HFFc6 (cell line): ENCODE measurements at places on chromosomes 1 and 21.

- DNase-seq: no peak
- H3K4me3 ChIP-seq: no peak overlapping the region
- H3K36me3 ChIP-seq: no peaks in the 10 kb centered on the region
- H3K27me3 ChIP-seq: peaks cover 37% of the 10 kb centered on the region
- no peaks in the 10 kb centered on the region for H3K4me1 ChIP-seq
- no peak overlapping the region for H3K27ac ChIP-seq
Observed at GRCh38 chr1:147912553-147912952, 10.0 kb downstream of the GJA8 start.

DNA sequence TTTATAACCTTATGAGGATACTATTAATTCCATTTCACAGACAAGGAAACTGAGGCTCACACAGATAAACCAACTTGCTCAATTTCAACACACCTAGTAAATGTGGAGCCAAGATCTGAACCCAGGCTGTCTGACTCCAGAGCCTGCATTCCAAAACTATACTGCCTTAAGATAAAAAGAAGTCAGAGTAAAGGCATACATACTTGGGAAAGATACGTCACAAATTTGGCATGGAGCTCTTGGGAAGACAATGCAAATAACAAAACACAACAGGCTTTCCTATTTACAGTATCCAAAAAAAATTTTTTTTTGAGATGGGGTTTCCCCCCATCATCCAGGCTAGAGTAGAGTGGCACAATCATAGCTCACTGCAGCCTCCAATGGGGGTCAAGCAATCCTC is 5.9 kb downstream of the AKT3 start:
- H3K36me3 ChIP-seq: peaks cover 12% of the 10 kb centered on the region
- DNase-seq: no peak
- peaks cover 70% of the 10 kb centered on the region for H3K4me1 ChIP-seq
- peaks cover 1% of the 10 kb centered on the region; the same call in 1 of the 2 replicates for H3K27me3 ChIP-seq

DNA sequence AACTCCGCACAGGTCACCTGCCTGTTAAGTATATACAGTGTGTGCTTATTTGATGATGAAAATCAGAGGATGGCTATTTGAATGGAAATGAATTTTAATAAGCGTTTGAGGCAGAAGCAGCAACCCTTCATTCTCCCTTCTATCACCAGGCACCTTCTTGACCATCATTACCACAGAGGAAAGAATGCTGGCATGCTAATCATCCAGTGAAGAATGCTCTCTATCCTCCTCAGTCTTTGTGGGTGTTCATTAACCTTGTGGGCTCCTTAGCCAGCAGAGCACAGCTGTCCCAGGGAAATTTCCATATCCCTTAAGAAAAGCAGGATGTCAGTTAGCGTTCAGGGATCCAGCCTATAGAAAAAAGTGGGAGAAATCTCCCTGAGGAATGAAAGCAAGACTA is 428.0 kb upstream of the CAMK1G start:
- no peak overlapping the region for H3K27ac ChIP-seq
- no peak for DNase-seq
- H3K4me3 ChIP-seq: peak overlapping the region; percentile 55; the same call in 1 of the 2 replicates
- no peaks in the 10 kb centered on the region for H3K36me3 ChIP-seq
- H3K4me1 ChIP-seq: peaks cover 9% of the 10 kb centered on the region; the same call in 1 of the 2 replicates

- no peak overlapping the region for H3K27ac ChIP-seq
- H3K4me3 ChIP-seq: no peak overlapping the region
- peaks cover 8% of the 10 kb centered on the region for H3K27me3 ChIP-seq
- no peaks in the 10 kb centered on the region for H3K4me1 ChIP-seq
Observed at GRCh38 chr1:165445388-165445787, 462 bp upstream of the RXRG start.

- no peak for DNase-seq
- H3K27ac ChIP-seq: no peak overlapping the region
Observed at GRCh38 chr21:35681946-35682345, 378.4 kb downstream of the SETD4 start.

DNA sequence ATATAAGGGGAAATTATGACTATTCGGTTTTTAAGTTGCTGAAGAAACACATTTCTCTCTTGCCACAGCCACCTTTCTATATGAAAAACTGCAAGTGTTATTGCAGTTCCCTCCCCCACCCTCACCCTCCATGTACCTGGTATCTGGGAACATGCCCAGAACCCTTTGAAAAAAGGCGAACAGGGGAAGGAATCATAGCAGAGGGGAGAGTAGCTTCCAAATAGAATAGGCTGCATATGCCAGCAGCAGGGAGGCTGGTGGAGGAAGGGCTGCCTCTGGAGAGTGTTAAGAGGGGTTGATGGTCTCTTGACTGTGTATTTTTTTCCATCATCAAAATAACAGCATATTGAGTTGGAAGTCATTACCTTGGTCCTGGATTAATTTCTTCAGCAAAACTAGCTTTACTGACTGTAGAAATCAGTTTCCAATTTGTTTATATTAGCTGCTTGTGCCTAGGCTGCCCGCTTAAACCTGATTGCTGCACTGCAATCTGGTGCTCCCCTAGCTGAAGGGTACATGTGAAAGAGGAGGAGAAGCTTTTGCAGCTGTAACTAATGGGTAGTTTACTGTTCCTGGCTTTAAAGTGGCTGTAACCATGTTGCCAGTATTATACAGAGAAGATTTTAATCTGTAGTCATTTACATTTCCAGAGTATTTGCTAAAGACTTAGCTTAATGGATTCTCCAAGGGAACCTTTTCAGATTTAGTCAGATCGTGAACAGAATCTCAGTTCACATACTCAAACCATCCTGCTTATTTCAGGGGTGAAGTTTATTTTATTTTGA is 22.7 kb downstream of the AHCYL1 start:
- no peak overlapping the region for H3K4me3 ChIP-seq
- DNase-seq: no peak
- H3K36me3 ChIP-seq: peaks cover 26% of the 10 kb centered on the region
- no peak overlapping the region for H3K27ac ChIP-seq
- H3K4me1 ChIP-seq: peaks cover 61% of the 10 kb centered on the region

- no peak overlapping the region for H3K27ac ChIP-seq
- no peaks in the 10 kb centered on the region for H3K27me3 ChIP-seq
Observed at GRCh38 chr21:23963454-23963853, 1643.8 kb downstream of the MRPL39 start.

DNA sequence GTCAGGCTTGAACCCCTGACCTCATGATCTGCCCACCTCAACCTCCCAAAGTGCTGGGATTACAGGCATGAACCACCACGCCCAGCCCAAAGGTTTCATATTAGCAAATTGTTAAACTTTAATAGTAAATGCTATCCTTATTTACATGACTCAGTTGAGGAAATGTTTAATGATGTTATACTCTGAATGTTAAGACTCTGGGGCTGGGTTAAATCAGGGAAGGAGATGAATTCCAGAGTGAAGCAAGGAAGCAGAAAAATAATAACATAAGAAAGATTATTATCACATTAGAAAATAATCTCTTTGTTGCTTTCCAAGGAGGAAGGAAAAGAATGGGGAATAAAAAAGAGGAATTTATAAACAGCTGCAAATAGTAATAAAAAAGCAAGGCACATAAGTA is 105.3 kb downstream of the PTGS2 start:
- peaks cover 10% of the 10 kb centered on the region for H3K36me3 ChIP-seq
- no peaks in the 10 kb centered on the region for H3K27me3 ChIP-seq
- H3K4me1 ChIP-seq: peaks cover 49% of the 10 kb centered on the region
- DNase-seq: no peak
- H3K4me3 ChIP-seq: no peak overlapping the region
- peak overlapping the region; percentile 77 for H3K27ac ChIP-seq

DNA sequence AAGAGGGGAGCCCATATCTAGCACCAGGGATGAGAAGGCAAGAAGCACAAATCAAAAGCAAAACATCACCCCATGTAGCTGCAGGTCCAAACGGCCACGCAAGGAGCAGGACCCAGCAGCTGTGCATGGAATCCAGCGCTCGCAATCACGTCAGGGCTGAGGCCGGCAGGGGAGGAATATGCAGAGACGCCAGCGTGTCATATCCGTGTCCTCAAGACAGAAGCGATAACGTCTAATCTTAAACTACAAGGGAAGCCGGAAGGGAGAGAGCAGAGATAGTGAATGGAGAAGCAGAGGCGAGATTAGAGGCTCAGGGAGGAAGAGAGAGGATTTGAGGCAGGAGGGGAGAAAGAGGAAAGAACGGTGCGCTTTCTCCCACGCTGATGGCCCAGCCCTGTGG is 39.1 kb downstream of the FBXO2 start:
- no peak for DNase-seq
- no peaks in the 10 kb centered on the region for H3K36me3 ChIP-seq
- H3K4me1 ChIP-seq: no peaks in the 10 kb centered on the region
- no peak overlapping the region for H3K27ac ChIP-seq
- peaks cover 35% of the 10 kb centered on the region for H3K27me3 ChIP-seq
- no peak overlapping the region for H3K4me3 ChIP-seq

- no peak for DNase-seq
- no peak overlapping the region for H3K27ac ChIP-seq
- H3K4me1 ChIP-seq: no peaks in the 10 kb centered on the region
- H3K36me3 ChIP-seq: no peaks in the 10 kb centered on the region
- no peak overlapping the region for H3K4me3 ChIP-seq
Observed at GRCh38 chr1:87620807-87621206, 292.1 kb downstream of the LMO4 start.

GRCh38 chr1:227759341-227760300 is 24.4 kb downstream of the SNAP47 start:
- H3K4me3 ChIP-seq: peak overlapping the region; percentile 32
- peaks cover 20% of the 10 kb centered on the region for H3K36me3 ChIP-seq
- peak; percentile 97 for DNase-seq
- H3K27ac ChIP-seq: peak overlapping the region; percentile 84
- peaks cover 63% of the 10 kb centered on the region for H3K4me1 ChIP-seq

GRCh38 chr1:19309123-19309813 is 2.7 kb downstream of the AKR7A2 start:
- peak overlapping the region; percentile 83 for H3K27ac ChIP-seq
- H3K4me1 ChIP-seq: peaks cover 41% of the 10 kb centered on the region
- H3K4me3 ChIP-seq: peak overlapping the region; percentile 35
- H3K27me3 ChIP-seq: peaks cover 3% of the 10 kb centered on the region
- DNase-seq: peak; percentile 91
- peaks cover 11% of the 10 kb centered on the region; the same call in 1 of the 2 replicates for H3K36me3 ChIP-seq

DNA sequence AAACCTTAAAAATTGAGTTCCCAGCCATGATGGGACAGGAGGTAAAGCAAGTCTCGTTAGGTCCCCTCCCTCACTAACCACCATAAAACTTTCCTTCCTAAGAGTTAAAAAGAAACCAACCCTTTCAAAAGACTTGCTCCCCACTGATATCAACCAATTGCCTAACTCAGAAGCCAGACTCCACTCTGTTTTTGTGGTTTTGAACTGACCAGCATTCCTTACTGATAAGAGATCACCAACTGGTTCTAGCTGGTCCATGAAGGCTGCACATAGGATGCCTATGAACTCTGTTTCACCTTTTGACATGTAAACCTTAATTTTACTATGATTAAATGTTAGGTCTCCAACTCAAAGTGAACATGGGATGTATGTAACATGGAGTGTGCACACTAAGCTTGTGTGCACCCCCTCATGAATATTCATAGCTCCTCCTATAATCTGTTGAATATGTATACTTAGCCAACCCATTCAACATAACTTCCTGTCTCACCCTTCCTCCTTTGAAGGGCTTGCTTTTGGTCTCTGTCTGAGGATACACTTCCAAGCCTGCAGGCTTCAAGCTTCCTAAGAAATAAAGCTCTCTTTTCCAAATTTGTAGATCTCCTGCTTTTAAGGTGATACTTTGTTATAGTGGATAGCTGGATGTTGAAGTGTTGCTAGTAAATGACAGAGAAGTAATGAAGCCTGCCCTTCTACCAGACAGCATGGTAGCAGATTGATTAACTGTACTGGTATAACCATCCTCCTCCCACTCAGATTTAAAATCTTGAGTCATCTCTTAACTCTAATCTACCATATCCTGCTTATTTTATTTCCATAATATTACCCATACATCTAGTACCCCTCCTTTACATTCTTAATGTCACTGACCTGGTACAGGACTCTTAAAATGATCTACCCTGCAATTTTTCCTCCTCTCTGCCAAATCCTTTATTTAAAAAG is 95.6 kb downstream of the ZNF644 start:
- peak overlapping the region; percentile 73 for H3K4me3 ChIP-seq
- H3K4me1 ChIP-seq: peaks cover 65% of the 10 kb centered on the region

GRCh38 chr1:1616045-1616790 is 918 bp downstream of the MIB2 start:
- H3K4me1 ChIP-seq: peaks cover 21% of the 10 kb centered on the region
- H3K27ac ChIP-seq: peak overlapping the region; percentile 89
- H3K27me3 ChIP-seq: peaks cover 3% of the 10 kb centered on the region
- peak overlapping the region; percentile 92 for H3K4me3 ChIP-seq
- peak; percentile 16 for DNase-seq

DNA sequence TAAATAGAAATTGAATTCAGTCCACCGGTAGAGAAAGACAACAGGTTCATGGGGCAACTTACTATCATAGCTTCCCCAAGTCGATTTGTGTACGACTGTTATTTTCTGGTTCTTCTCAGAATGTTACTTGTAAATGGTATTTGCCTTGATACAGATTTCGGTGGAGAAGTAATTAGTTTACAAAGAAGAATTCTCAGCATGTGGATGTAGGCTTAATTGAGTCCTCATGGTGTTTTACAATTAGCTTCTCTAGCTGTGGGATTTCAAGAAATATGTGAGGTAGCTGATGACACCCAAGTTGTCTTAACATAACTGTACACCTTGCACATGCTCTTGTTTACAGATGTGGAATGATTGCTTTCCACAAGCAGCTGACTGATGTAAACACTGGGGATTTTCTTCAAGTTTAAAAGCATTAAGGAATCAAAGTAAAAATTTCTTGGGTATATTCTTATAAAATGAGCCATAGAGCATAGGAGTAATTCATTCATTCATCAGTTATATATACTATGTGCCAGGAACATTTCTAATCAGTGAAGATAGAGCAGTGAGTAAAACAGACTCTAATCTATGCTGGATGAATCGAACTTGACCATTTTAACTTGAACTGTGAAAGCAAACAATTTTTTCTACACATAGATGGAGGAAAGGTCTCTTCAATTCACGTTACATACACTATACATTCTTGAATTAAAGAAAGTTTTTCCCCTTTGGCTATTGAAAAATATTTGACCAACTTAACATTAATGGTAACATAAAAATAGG is 1.4 kb downstream of the MACO1 start:
- H3K36me3 ChIP-seq: peaks cover 5% of the 10 kb centered on the region; the same call in 1 of the 2 replicates
- H3K27me3 ChIP-seq: no peaks in the 10 kb centered on the region
- no peak for DNase-seq
- H3K27ac ChIP-seq: peak overlapping the region; percentile 78
- H3K4me1 ChIP-seq: peaks cover 73% of the 10 kb centered on the region

GRCh38 chr21:44911384-44912157 is 9.1 kb downstream of the ITGB2 start:
- no peaks in the 10 kb centered on the region for H3K36me3 ChIP-seq
- no peak overlapping the region for H3K4me3 ChIP-seq
- DNase-seq: no peak
- H3K27ac ChIP-seq: no peak overlapping the region

DNA sequence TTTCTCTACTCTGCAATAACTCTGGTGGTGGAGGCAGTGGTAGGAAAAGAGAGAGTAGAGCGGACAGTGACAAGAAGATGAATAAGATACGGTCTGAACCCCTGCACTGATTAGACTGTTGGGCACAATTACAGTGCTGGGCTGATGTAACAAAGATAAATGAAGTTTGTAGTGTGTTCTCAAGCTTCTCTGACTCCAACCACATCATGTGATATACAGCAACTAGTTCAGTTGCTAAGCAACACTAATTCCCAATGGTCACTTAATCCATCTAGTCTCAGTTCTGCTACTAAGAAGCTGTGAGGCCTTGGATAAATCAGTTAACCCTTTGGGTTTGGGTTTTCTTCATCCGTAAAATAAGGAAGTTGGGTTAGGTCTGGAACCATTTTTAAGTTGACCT is 17.3 kb downstream of the DDR2 start:
- H3K36me3 ChIP-seq: peaks cover 52% of the 10 kb centered on the region
- peaks cover 84% of the 10 kb centered on the region for H3K4me1 ChIP-seq
- peak overlapping the region; percentile 55 for H3K27ac ChIP-seq
- no peaks in the 10 kb centered on the region; the same call in 1 of the 2 replicates for H3K27me3 ChIP-seq
- DNase-seq: no peak

GRCh38 chr1:95660736-95661135 is 426.7 kb downstream of the RWDD3 start:
- H3K4me3 ChIP-seq: no peak overlapping the region
- no peaks in the 10 kb centered on the region for H3K27me3 ChIP-seq
